Activated CD8-positive, alpha-beta memory T cell treated with anti-CD3 and anti-CD28 coated beads for 48 hours (primary cell): ENCODE measurements at places on chromosomes 2 and 18.

GRCh38 chr2:14998546-14998945, 366.0 kb downstream of the LRATD1 start:
- no peak for DNase-seq

DNA sequence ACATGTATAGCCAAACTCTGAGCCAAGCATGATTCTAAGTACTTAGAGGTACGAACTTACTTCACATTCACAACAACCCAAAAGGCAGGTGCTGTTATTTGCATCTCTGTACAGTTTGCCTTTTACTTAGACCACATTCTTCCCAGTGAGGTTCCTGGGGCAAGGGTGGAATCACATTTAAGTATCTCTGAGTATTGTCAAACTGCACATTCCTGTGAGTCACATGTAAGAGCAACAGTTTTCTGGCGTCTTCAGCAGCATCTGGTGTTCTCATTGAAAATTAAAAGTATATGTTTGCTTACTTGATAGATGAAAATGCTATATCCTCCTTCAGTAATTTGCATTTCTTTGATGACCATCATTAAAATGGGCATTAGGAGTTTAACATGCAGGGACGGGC, 119.1 kb downstream of the UXS1 start:
- DNase-seq = no peak

GRCh38 chr18:52903857-52904256, 563.9 kb downstream of the DCC start:
- DNase-seq = no peak

DNA sequence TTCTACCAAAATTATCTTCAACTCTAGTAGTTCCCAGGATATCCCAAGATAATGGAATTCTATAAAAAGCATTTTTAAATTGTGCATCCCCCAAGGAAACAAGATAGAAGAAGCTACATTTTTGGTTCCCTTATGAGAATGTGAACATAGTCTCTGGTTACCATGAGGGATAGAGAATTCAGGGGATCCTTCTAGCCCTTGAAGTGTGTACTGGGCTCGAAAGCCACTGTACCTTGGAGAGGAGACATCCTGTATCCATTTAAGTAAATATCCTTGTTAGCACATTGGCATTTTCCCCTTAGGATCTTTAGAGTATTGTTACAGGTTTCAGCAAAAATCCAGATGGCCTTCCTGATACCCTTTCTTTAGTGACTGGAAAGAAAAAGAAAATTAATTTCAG, 228.5 kb downstream of the RTP5 start:
- no peak for DNase-seq

DNA sequence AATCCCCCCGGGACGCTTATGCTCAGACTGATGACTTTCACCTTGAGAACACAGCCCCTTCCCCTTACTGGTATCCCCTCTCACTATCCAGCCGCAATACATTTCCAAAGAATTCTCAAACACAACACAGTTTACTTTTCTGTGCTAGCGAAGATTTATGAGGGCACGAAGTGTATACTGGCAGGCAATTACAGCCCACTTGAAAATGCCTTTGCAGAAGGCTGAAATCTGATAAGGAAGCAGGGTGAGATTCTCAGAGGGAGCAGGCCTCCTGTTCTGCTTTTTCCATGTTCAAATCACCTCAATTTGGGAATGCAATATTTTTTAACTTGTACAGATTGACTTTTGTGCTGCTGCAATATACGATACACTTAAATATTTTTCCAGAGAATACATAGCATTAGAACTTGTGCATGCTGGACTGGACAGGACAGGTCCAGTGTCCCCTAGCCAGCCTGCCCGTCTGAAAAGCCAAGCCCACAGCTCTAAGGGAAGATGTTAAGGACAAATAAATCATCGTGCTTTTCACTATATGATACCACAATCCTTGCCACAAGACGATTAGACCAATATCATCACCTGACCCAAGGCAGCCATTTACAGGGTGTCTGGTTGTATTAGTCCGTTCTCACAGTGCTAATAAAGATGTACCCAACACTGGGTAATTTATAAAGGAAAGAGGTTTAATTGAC, 262.1 kb downstream of the EPHA4 start:
- no peak for DNase-seq

- DNase-seq = no peak
Measured at GRCh38 chr2:175815537-175815936, 186.5 kb downstream of the LNPK start.

DNA sequence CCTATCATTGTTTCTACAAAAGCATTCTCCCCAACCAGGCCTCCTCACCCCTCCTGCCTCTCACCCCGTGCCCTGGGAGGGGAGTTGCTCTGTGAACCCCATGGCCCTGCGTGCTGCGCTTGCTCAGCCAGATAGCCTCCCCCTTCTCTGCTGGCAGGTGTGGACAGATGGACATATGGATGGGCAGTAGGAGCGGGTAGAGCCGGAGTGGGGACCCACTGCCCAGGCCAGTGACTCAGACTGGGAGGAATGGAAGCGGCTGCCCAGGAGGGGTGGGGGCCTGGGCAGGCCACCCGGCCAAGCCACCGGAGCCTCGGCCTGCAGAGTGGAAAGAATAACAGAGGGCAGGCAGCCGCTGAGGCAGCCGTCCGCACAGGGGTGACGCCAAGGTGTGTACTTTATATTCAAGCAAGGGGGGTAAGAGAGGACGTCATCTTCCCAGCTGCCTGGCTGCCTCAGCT, 8.7 kb downstream of the CYP26B1 start:
- DNase-seq = no peak

GRCh38 chr2:128911276-128911675, 592.6 kb upstream of the HS6ST1 start:
- no peak for DNase-seq

- peak; percentile 32 for DNase-seq
Measured at GRCh38 chr2:3651691-3652648, 6.0 kb upstream of the ALLC start.

- no peak for DNase-seq
Measured at GRCh38 chr2:226378753-226379705, 420.6 kb downstream of the IRS1 start.

GRCh38 chr18:79100944-79101343, 31.8 kb downstream of the ATP9B start:
- no peak for DNase-seq

GRCh38 chr18:61669320-61669719, 223.5 kb downstream of the RNF152 start:
- DNase-seq = no peak

GRCh38 chr2:23512778-23513177, 127.8 kb downstream of the KLHL29 start:
- no peak for DNase-seq

- no peak for DNase-seq
Measured at GRCh38 chr2:22194218-22194617, 1070.5 kb downstream of the TDRD15 start.

DNA sequence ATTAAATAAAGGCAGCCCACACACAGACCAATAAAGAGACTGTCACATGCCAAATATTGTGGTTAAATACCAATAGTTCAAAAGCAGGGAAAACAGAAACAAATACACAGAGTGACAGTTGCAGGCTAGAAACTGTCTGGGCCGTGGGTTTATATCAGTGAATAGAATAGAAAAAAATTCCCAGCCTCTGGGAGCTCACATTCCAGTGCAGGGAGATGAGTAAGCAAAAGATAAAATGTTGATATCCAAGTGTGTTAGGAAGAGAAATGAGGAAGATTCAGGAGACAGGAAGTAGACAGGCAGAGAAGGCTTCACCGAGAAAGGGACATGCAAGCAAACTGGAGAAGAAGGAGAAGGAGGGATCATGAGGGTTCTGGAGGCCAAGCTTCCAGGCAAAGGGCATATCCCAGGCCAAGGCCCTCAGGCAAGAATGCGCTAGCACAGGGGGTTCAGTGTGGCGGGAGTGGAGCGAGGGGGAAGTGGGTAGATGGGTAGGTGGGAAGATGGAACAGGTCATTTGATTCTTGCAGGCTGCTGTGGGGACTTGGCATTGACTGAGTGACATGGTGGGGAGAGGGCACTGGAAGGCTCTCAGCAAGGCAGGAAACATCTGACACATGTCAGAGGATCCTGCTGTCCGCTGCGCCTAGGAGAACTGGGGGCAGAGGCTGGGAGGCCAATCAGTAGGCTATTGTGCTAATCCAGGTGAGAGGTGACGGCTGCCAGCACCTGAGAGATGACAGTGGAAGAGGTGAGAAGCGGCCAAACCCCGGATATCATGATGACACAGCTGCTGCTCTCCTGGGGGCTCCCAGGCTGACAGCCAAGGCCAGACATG, 89.2 kb downstream of the ZBTB7C start:
- DNase-seq = no peak

DNA sequence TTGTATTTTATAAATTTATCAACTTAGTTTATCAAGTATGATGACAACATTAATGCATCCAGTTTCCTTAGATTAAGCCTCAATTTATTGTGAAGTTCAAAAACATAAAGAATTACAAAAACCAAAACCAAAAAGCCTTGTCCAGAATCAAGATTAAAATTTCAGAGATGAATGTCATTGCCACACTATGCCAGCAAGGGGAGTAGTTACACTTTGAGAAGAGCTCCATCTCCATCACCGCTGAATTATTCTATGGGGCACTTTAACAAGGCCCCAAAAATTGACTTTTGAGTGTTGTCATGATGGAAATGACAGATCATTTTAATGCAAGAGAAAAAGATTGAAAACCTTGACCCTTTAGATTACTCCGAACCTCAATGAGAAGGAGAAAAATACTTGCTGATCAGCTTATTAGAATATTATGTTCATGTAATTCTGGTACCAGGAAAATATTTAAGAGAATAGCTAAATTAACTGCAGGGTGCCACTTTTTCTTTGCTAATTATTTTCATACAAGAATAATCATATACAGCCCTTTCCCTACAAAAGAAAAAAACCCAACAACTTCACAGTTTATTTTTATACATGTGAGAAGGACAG, 152.5 kb upstream of the AQP4 start:
- DNase-seq = no peak

DNA sequence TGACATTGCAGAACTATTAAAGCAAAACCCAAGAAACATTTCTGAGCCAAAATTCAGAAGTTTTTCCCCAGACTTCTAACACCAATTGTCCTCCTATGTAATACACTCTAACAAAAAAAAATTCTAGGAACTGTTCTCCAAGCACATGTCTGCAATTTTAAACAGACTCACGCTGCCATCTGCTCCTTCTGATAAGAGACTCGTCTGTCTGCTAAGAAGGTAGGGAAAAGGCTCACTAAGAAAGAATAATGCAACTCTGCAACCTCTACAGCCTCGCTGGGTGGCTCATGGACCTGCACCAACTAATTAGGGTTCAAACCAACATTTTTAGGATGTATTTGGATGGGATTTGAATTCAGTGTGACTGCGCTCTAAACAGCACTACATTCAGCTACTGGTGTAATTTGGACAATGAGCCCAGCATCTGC, 366.5 kb downstream of the DSC3 start:
- no peak for DNase-seq

- DNase-seq = no peak
Measured at GRCh38 chr2:236521556-236521955, 48.1 kb upstream of the ACKR3 start.

- DNase-seq = no peak
Measured at GRCh38 chr2:46998551-46998950, 82.9 kb upstream of the MCFD2 start.

GRCh38 chr2:16635791-16636699, 29.6 kb downstream of the CYRIA start:
- DNase-seq = no peak

GRCh38 chr18:76662626-76663025, 159.7 kb upstream of the ZNF236 start:
- no peak for DNase-seq

DNA sequence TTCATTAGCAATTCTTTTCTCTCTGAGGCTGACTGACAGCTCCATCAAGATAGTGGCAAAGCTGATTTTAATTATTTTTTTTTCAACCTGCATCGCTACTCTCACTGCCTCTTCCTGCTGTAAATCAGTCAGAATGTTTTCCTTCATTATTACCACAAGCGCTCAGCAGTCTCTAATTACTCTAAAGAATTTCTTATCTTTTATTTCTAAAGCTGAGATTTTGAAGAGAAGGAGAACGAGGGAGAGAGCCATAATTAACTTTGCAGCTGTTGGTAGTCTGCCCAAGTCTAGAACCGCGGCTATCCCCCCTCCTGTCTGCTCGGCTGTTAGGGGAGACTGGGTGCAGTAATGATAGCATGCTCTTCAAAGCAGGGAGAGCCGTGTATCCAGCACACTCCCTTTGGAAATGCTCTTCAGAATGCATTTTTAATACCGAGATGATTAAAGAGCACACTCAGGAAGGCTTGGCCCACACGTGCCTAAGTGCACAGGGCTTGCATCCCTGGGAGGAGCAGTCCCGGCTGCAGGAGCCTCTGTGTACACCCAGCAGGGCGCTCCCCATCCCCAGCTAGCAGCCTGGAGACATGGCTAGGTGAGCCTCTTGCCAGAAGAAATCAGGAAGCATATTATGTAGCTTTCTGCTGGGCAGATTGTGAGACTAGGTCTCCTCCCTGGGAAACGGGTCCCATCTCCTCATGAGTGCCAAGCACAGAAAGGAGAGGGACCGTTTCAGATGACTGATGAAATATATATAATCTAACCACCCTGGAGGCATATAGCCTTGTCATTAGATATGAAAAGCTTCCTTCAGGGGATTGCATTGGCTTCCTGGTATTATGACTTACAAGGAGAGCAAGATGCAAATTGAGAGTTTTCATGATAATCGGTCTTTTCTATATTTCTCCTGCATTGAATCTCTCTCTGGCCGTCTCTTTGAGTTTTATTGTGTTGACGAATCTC, 555.2 kb downstream of the CMPK2 start:
- DNase-seq = no peak

- DNase-seq = no peak
Measured at GRCh38 chr2:100796499-100797100, 23.3 kb upstream of the NPAS2 start.
